ENCODE measurements at places on chromosomes 13 and 19. TPM values are rescaled to one million over a fixed set of nuclear protein-coding genes. Genes with fewer than 3 reads are reported as not detected.

Gene FFAR3
- total RNA-seq = not detected

Gene BEST2
- not detected for total RNA-seq

Gene NTN5
- not detected for total RNA-seq

Gene PLPP2
- 203 TPM for total RNA-seq

Gene CGB1
- not detected for total RNA-seq

Gene TNFSF13B
- total RNA-seq = not detected

Gene TPTE2
- not detected for total RNA-seq

Gene CEACAM18
- not detected for total RNA-seq

Gene S1PR4
- 0.26 TPM for total RNA-seq

Gene FPR2
- not detected for total RNA-seq

Gene PTH2
- total RNA-seq = not detected

Gene RFX2
- total RNA-seq = 10.0 TPM

Gene WDR88
- not detected for total RNA-seq

Gene FXYD7
- total RNA-seq = not detected

Gene TEX101
- total RNA-seq = not detected

Gene ZNF208
- total RNA-seq = not detected

Gene ZNF99
- not detected for total RNA-seq

Gene RDH8
- not detected for total RNA-seq

Gene EPSTI1
- total RNA-seq = 1.7 TPM

Gene CATSPERD
- not detected for total RNA-seq

Gene IL11
- 9.4 TPM for total RNA-seq

Gene GJA3
- 0.52 TPM for total RNA-seq

Gene ADPRHL1
- total RNA-seq = 2.1 TPM

Gene NCR1
- total RNA-seq = not detected

Gene ZNF492
- total RNA-seq = 0.05 TPM

Gene WDR87
- not detected for total RNA-seq

Gene TUBB4A
- 12.6 TPM for total RNA-seq

Gene ZNF546
- 1.1 TPM for total RNA-seq

Gene GPR18
- not detected for total RNA-seq

Gene PLK5
- not detected for total RNA-seq

Gene FAM83E
- total RNA-seq = not detected

Gene IL17D
- total RNA-seq = 2.2 TPM

Gene PRSS57
- total RNA-seq = not detected
